ENCODE measurements at places on chromosomes 6 and 20. TPM values are rescaled to one million over a fixed set of nuclear protein-coding genes. Genes with fewer than 3 reads are reported as not detected.

TCP11 gene
- total RNA-seq: not detected

ABHD16B gene
- total RNA-seq: not detected

CRYBG1 gene
- total RNA-seq: 39.8 TPM

RBBP8NL gene
- total RNA-seq: not detected

MYCT1 gene
- not detected for total RNA-seq

CD24 gene
- 0.42 TPM for total RNA-seq

CAPN11 gene
- not detected for total RNA-seq

SNTA1 gene
- total RNA-seq: 2.9 TPM

RIMS4 gene
- not detected for total RNA-seq

SEMG1 gene
- not detected for total RNA-seq

BTN1A1 gene
- total RNA-seq: not detected

ESR1 gene
- total RNA-seq: 4.3 TPM

OLIG3 gene
- not detected for total RNA-seq

HUS1B gene
- 1.4 TPM for total RNA-seq

SNX21 gene
- total RNA-seq: 1.5 TPM

SLC35B2 gene
- total RNA-seq: 10.0 TPM

DEFB119 gene
- not detected for total RNA-seq

SLC23A2 gene
- 32.4 TPM for total RNA-seq

CST5 gene
- not detected for total RNA-seq

MYL9 gene
- total RNA-seq: 0.29 TPM

NRSN1 gene
- total RNA-seq: not detected

CCN5 gene
- total RNA-seq: not detected

FAM209B gene
- total RNA-seq: 3.9 TPM

GLP1R gene
- not detected for total RNA-seq

ZSWIM1 gene
- 9.1 TPM for total RNA-seq

LRRC1 gene
- total RNA-seq: 1.2 TPM

SASH1 gene
- total RNA-seq: 0.24 TPM

C20orf141 gene
- total RNA-seq: not detected

TFAP2D gene
- not detected for total RNA-seq

COL19A1 gene
- 1.3 TPM for total RNA-seq

HNF4A gene
- total RNA-seq: not detected

ZNF341 gene
- total RNA-seq: 5.5 TPM

LHFPL5 gene
- not detected for total RNA-seq

HMGCLL1 gene
- total RNA-seq: not detected

MOCS3 gene
- total RNA-seq: 5.0 TPM

EPB41L1 gene
- 0.81 TPM for total RNA-seq

ULBP2 gene
- total RNA-seq: not detected

RBPJL gene
- not detected for total RNA-seq

LAMA2 gene
- total RNA-seq: not detected

BPIFB2 gene
- total RNA-seq: not detected

CST4 gene
- total RNA-seq: not detected

SLC24A3 gene
- total RNA-seq: 1.0 TPM

DAAM2 gene
- total RNA-seq: not detected

DNAAF9 gene
- total RNA-seq: 2.4 TPM

HLA-DRB5 gene
- 7.1 TPM for total RNA-seq

CYP24A1 gene
- not detected for total RNA-seq

COL9A3 gene
- total RNA-seq: 0.32 TPM

C6orf163 gene
- 6.9 TPM for total RNA-seq

C6orf58 gene
- total RNA-seq: not detected

PRRC2A gene
- total RNA-seq: 238 TPM

All from naive thymus-derived CD4-positive, alpha-beta T cell (primary cell).